Fibroblast of pulmonary artery (primary cell): ENCODE measurements at places on chromosomes 2 and 18.

DNA sequence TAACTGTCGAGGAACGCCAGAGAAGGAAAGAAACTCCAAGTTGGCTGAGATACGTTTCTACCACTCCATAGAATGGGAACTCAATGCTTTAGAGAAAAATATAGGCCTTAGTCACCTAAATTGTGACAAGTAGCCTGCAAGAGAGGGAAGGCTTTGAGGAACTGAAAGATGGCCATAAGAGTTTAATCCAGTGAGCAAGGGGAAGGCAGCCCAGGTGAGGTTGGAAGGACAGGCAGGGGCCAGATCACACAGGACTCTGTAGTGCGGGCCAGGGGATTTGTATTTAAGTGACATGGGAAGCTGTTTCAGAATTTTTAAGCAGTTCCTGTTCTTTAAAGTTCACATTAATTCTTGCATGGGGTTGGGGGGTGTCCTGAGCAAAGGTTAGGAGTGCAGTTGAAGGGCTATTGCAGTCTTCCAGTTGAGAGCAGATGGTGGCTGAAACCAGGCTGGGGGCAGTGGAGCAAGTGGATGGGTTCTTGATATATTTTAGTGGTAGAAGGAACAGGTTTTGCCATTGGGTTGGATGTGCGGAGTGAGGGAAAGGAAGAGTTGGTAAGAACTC, 138.9 kb upstream of the PELI1 start:
- DNase-seq: no peak

DNA sequence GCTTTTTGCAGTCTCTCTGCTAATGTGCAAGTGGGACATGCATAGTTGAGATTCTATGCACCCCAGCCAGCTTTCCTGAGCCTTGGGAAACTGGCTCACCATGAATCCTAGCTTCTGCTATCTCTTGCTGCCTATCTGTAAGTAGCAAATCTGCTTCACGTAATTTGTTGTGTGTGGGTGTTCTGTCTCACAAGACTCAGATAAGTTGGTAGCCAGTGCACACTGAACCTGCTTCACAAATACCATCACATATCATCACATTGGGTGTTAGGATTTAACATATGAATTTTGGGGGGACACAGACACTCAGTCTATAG, 13.9 kb upstream of the VRK2 start:
- DNase-seq: no peak

GRCh38 chr2:16171425-16171920, 231.1 kb downstream of the MYCN start:
- DNase-seq: no peak

GRCh38 chr2:58448065-58448507, 207.0 kb upstream of the FANCL start:
- peak; percentile 80 for DNase-seq

DNA sequence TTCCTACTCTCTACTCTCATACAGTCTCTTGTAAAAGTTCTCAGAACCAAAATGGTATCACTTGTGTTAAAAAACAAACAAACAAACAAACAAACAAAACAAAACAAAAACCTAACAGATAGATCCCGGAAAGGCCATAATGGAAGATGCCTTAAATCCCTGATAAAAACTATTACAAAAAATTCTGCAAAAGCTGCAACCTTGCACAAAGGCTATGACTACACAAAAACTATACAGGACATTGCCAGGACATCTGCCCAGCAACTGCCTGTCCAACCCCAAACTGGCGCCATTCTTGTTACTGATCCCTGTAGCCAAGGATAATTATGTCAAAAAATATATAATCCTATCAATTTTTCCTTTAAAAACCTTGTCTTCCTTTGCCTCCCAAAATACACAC, 36.3 kb upstream of the LONRF2 start:
- no peak for DNase-seq

DNA sequence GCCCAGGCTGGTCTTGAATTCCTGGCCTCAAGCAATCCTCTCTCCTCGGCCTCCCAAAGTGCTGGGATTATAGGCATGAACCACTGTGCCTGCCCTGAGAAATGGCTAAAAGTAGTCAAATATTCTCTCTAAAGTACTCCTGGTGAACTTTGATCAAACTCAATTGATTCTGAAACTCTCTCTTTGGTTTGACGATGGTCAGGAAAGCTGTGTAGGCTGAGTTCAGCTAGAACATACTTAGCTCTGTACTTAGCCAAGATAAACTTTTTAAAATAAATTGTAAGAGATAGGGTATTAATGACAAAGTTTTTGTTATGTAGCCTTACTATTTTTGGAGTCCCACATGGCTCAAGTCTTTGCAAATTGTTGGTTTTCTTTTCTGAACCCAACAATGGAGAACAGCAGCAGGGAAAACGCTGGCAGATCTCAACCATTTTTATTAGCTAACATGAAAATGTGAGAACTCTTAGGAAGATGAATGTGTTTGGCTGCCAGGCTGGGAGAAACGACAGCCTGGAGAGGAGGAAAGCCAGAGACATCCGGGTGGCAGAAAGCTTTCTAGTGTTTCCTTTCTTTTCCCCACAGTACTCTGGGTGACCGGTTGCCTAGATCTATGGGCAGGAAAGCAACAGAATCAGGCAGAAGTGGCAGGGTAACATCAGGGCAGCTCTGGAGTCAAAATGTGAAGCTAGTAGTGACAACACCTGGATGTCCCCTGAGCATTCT, 193.0 kb upstream of the LHCGR start:
- no peak for DNase-seq

DNA sequence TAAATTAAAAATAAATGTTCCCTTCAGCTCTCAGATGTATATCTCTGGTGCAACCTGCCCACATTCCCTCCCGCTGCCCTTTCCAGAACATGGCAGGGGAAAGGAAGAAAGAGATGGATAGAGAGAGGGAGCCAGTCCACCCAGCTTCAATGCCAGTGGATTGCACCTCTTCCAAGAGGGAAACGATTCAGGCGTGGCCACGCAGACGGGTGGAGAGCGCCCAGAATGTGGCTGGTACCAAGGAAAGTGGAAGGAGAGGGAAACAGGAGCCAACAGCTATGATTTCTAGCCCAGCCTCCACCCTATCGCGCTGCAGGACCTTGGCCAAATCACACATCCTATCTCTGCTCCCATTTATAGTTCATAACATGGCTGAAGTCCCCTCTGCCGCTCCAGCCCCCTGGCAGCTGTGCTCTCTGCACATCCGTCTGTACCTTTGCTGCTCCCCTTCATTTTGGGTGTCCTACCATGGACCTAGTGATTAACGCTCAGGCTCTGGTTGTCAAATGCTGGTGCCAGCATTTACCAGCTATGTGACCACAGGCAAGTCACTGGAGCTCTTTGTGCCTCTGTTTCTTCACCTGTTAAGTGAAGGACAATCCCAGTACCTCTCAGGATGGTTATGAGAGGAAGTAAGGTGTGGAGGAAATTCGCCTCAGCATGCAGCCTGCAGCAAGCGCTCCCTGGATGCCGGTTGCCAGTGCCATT, 66.5 kb downstream of the SFXN5 start:
- DNase-seq: no peak

GRCh38 chr2:102053096-102053495, 61.3 kb downstream of the IL1R2 start:
- DNase-seq: no peak

DNA sequence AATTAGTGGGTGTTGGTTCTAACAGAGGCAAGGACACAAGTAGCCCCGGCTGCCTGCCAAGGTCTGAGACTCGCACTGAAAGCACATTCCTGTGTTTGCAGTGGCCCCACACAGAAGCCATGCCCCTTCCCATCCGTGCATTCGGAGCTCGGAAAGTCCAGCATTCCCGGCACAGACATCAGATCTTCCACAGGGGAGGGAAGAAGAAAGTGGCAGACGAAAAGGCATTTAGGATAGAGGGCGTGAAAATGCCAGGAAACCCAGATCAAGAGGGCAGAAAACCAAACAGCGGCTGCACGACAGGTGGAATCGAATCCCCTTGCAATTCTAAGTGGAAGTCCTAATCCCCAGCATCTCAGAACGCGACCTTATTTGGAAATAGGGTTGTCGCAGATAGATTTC, 105.5 kb upstream of the ASB18 start:
- DNase-seq: no peak

DNA sequence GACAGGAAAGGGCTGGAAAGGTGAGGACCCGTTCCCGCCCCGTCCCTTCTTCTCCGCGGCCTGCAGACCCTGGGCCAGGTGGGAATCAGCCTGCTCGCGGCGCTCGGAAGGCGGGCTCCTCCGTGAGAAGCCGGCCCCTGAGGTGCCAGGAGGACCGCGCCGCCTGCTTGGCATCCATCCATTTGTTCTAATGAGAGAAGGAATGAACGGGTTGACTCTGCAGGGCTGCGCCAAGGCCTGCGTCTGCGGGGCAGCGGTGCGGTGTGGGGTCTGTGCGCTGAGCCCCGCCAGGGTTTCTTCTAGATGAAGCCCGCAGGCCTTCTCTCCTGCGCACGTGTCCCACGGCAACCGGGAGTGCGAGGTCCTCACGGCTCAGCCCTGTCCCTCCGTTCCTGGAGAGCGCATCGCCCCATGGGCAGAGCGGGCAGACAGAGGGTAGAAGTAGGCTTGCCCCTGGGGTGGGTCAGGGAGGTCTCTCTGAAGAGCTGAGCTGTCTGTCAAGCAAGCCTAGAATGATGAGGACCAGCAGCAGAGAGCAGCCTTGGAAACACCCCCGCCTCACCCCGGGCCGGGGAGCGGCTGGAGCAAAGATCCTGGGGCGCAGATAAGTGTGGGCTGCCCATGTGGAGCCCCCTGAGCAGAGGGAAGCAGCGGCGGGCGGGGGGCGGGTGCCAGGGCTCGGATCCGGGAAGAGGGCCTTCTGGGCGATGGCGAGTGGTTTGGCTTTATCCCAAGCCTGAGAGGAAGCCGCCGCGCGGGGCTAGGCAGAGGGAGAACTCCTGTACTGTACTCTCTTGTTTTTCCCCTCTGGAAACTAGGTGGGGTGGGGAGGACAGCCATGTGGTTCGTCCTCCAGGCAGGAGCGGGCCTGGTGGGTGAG, 27.9 kb upstream of the HS6ST1 start:
- no peak for DNase-seq

DNA sequence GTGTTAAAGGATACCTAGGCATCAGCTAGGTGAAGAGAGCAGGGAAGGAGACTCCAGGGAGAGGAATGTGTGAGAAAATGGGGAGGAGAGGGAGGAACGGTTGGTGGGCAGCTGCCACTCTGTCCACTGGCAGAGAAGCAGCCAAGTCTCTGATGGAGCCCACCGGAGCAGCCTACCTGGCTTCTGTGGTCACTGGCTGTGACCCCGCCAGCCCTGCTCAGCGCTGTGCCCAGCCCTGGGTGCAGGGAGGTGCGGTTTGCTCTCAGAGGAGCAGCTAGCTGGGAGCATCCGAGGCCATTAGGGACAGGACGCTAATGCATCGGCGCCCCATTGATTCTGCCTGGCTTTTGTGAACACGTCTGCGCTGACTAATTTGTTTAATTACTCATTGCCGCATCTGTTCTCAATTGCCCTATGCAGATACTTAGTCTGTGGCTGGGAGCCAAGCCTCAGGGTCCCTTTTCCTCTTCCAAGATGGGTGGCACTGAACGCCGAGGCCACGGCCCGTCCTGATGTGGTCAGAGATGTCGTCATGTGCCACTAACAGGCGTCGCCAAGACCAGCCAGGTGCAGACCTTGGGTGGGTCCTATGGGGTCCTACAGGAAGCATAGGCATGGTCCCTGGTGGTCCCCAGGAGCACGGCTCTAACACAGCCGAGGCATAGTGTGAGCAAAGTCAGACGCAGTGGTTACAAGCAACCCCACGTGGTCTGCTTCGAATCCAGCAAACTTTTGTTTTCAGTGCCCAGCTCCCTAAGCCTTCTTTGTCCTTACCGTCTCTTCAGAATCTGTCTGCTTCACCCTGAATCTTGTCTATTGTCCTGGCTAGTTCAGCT, 82.0 kb downstream of the RRM2 start:
- DNase-seq: no peak

GRCh38 chr2:173763641-173764040, 201.5 kb downstream of the SP3 start:
- DNase-seq: no peak

- DNase-seq: no peak
Measured at GRCh38 chr2:56918790-56919189, 735.0 kb downstream of the CCDC85A start.

- peak; percentile 63 for DNase-seq
Measured at GRCh38 chr2:170098626-170099312, 79.2 kb upstream of the MYO3B start.

DNA sequence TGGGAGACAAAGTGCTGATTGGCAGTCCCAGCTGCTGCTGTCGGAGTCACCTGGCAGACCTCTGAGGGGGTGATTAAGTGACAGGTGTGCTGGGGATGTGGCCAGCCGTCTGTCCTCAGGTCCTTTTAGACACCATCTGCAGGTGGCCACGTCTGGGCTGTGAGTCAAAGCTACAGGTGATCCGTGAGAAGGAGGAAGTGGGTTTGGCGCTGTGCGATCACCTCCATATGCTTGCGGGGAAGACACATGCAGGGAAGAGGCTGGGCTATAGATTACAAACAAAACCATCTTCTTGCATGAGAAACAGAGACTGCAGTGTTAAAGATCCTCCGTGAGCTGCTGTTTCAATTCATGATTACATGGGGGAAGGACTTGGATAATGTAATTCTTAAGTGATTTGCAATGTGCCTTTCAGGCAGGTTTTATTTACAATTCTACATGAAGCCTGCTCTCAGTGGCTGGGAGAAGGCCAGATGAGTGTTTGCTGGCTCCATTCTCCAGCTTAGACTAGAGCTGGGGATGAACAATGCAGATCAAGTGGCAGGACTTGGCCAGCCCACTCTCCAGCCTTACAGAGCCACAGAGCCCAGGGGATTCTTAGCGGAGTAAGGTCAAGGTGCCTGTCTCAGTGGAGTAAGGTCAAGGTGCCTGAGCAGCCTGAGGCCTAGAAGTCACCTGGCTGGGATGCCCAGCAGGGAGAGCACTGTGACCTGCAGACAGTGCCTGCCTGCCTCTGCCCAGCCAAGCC, 87.8 kb downstream of the LYPD1 start:
- DNase-seq: no peak

DNA sequence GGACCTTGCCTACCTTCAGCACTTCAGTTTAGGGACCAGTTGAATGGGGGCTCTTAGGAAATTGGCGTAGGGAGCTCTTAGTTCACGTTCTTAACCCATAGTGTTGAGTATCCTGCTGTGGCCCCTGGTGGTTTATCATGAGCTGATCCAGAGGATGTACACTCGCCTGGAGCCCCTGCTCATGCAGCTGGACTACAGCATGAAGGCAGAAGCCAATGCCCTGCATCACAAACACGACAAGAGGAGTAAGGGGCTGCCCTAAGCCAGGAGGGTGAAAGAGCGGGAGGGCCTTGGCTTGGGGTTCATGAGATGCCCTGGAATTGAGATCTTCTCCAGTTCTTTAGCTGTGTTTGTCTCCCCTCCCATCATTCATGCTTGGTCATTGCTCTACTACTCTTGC, 2.9 kb downstream of the RETREG2 start:
- DNase-seq: no peak

- DNase-seq: peak; percentile 23
Measured at GRCh38 chr18:8264861-8265411, 344.3 kb upstream of the RAB12 start.
